Kidney tubule cell (primary cell): ENCODE measurements at places on chromosomes 5 and 9.

DNA sequence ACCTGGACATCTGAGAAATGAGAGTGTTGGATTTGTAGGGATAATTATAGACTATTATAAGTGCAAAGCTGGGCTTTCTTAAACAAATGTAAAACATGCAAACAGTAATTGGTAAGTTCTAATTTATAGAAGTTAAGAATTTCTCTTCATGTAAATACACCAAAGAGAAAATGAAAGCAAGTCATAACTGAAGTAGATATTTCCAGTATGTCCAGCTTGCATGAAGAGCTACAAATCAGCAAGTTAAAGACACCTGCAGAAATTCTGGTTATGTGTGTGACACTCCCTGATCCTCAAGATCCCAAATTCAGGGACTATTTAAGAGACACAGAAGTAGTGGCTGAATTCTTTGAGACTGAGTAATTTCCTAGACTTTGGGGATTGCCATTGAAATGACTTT lies 308.9 kb downstream of the TLE4 start:
- DNase-seq, result no peak

DNA sequence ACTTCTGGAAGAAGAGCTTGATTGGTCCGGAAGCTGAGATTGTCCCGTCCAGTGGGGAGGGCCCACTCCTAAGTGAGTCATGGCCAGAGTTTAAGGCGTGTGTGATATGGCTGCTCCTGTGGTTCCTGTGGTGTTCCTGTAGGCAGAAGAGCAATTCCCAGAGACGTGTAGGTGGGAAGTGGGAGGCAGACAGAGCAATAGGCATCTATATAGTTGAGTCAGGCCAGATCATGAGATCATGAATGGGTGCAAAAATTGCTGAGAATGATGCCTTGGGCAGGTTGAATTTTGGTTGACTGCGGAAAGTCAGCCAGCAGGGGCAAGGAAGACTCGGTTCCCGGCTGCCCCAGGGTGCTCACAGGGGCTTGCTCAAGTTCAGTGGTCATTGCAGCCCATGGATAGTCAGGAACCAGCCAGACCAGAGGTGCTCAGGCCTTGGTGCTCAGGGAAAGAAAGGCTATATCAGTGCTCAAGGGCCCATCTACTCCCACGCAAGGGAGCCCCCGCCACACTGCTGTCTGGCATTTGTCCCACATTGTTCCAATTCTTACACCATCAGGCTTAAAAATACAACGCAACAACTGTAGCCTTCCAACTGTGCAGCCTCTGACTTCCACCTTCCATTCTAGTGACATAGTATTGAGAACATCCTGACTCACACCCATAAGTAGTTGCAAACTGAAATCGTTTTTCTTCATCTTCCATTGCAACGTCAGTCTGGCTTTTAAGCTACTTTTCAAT lies 21.0 kb upstream of the GSN start:
- no peak for DNase-seq

DNA sequence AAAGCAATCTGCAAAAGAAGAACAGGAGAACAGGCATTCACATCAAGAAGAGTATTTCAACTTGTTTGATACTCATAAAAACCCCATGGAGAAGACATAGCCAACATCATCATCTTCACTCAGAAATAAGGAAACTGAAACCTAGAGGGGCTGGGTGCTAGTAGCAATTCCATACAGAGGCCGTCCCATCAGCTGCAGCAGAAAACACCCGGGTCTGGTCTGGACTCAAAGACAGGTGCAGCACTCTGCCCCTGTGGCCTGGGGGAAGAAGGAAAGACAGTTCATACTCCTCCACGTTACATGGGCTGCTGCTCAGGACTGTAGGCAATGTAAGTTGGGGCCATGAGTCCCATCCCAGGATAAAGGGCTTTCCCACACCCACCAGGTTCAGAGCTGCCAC lies 11.6 kb downstream of the GZMA start:
- no peak for DNase-seq

GRCh38 chr5:6803981-6804550 lies 90.8 kb downstream of the TENT4A start:
- no peak for DNase-seq

DNA sequence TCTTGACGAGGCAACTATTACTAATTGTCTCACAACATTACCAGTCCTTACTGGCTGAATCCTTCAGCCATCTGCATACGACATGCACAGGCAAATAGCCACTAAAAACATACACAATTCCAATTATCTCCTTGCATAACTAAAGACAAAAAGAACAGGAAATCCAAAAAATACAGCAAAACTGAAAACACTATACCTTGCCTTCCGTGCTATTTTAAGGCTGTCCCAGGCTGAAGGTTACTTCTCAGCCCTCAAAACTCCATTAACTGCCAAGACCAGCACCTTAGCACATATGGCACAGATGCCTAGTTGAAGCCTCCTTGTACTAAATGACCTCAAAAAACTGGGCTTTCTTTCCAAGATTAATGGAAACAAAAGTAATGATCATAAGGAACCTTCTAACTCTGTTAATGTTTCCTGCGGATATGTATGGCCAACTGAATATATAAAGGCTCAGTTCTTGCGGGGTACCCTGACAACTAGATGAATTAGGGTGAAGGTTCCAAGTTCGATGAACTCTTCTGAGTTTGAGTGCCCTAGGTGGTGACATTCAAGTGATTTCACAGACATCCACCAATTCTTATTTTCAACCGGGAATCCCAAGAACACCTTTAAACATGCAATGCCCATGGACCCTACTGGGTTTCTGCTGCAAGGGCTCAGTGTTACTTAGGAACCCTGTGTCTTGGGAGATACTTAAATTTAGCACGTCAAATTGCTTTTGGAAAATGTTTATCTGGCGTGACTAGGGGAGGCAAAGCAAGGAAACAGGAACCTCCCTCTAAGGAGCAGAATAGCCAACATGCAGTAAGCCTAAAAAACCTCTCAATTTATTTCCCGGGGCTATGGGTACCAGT lies 455.3 kb downstream of the RAB3C start:
- DNase-seq, result no peak

GRCh38 chr9:115208501-115208900 lies 90.5 kb upstream of the TNC start:
- DNase-seq, result peak; percentile 61

DNA sequence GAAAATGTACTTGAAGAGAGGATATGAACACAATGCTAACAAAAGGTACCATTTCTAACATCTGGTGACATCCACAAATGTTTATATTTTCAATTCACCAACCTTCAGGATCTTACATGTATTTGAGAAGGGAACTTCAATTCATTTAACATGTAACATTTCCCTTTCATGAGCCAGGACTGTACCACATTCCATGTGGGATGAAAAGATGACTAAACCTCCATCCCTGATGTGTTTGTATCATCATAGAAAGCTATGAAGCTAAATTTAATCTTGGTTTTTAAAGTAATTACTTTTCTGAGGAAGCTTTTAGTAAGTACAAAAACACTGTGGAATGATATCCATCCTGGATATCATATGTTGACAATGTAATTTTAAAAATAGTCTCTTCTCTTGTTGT lies 78.2 kb upstream of the GNA14 start:
- DNase-seq, result no peak

GRCh38 chr9:93709600-93710369 lies 133.4 kb downstream of the PHF2 start:
- no peak for DNase-seq

DNA sequence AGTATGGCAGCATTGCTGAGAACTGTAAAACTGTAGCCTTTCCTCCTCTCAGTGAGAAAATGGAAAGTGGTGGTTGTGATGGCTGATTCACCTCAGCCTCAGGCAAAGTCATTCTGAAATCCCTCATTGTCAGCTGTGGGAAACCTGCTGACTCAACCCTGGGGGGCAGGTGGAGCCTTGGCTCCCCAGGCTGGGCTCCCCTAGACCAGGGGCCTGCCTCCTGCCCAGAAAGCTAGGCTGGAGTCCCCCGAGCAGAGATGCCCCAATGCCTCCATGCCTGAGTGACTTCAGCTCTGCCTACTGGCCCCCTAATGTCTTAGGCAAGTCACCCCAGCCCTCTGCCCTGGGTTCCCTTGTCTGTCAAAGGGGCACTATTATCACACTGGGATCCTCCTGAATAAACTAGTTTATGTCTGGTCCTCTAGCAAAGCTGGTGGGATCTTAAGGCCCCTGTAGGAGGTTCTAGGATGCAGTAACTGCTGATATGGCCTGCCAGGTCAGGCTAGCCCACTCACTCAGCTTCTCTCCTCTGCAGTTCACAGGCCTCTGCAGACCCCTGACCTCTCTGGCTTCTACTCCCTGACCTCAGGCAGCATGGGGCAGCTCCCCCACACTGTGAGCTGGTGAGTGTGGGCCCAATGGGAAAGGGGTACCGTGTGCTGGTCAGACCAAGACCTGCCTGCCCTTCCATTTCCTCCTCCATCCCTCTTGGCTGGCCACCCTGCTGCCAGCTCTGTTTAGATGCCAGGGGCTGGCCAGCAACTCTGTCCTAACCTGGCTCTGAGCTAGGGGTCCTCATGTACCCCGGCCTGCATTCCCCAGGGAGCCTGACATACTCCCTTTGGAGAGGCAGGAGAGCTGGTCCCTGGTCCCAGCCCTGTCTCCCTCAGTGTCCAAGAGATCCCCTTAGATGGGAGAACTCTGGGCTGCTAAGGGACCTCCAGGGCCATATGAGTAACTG lies 24.2 kb downstream of the TCF7 start:
- peak; percentile 71 for DNase-seq

- no peak for DNase-seq
Measured at GRCh38 chr5:22734907-22735306, 118.2 kb downstream of the CDH12 start.

DNA sequence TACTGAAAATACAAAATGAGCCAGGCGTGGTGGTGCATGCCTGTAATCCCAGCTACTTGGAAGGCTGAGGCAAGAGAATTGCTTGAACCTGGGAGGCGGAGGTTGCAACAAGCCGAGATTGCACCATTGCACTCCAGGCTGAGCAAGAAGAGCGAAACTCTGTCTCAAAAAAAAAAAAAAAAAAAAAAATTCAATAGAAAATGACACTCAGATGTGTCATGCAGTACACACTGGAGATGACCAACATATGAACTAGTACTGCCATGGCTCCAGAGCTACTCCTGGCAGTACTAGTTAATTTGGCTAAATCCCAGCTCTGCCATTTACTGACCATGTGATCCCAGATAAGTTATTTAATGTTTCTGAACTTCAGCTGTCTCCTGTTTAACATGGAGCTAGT lies 7.3 kb downstream of the ATOX1 start:
- DNase-seq, result peak; percentile 60

- DNase-seq, result no peak
Measured at GRCh38 chr9:96611302-96611701, 8.3 kb downstream of the CDC14B start.

DNA sequence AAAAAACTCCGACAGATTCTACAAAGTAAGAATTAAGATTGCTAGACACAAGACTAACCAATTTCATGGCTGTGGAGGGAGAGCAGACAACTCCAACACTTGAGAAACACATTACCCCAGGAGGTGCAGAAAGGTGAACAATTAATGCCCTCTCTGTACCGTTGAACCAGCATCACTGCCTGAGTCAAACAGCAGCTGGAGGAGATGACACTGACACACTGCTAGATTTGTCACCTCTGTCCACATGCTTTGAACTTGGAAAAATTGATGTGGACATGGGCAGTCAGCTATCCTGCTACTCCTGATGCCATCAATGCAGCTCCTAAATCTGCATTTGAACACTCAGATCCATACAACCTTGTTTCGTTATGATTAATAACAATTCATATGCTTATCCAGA lies 51.7 kb downstream of the GPBP1 start:
- DNase-seq, result no peak

GRCh38 chr5:156135531-156135930 lies 191.4 kb upstream of the SGCD start:
- DNase-seq, result no peak

GRCh38 chr5:145874765-145875164 lies 2.0 kb upstream of the GRXCR2 start:
- DNase-seq, result no peak

GRCh38 chr9:691825-692400 lies 149.6 kb upstream of the DMRT1 start:
- no peak for DNase-seq

DNA sequence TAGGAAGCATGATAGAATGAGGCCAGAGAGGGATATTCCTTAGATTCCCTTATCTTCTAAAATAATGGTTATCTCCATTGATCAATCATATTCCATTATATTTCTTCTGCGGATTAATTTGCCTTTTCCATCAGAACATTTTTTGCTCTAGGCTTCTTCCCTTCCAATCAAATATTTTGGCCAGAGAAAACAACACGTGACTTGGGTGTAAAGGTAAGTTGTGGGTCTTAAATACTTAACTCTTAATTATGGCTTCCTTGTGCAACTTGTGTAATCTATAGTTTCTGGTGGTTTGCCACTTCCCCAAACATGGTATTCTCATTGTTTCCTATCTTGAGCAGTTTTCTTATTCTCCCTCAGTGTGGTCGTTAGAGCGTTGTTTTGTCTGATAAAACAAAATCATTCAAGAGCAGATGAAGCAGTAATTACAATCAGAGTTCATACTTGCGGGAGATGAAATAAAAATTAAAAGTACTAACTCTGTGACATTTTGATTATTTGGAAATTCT lies 889.3 kb downstream of the MAT2B start:
- no peak for DNase-seq

DNA sequence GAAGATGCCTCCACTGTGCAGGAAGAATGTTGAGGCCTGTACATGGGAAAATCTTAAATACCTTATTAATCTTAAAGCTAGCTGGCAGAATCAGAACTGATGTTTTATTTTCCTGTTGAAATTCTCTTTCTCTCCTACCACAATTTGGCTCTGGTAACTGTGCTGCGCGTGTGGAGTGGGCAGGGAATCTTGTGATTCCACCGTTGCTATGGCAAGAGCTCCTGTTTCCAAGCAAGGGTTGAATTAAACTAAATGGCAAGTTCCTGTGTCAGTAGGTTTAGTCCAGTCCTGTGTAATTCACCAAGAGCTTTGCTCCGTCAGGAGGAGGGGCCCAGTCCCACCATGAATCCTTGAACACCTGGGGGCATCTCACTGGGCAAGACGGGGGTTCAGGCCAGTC lies 36.4 kb downstream of the NXNL2 start:
- no peak for DNase-seq

DNA sequence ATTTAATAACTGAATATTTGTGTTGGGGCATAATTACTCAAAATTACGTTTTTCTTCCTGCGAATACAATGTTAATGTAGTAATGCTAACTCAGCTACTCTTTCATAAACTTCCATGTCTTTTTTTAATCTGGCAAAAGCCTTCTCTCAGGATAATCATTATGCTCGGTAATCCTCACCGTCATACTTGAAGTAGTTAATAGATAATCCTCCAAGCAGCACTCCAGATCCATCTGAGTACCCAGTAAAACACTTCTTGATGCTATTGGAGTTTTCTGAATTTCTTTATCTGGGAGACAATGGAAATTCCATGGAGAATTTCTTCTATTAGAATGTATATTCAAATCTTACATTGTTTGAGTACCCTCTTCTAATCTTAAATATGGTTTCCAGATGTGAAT lies 34.3 kb downstream of the PARP8 start:
- DNase-seq, result peak; percentile 35

- DNase-seq, result no peak
Measured at GRCh38 chr5:158086856-158087255, 227.9 kb upstream of the CLINT1 start.
